ENCODE measurements at places on chromosomes 1 and 21.

GRCh38 chr1:224730540-224730939, 114.4 kb downstream of the CNIH3 start:
- no peak for DNase-seq

GRCh38 chr1:66000033-66000637, 207.4 kb downstream of the PDE4B start:
- DNase-seq: no peak

DNA sequence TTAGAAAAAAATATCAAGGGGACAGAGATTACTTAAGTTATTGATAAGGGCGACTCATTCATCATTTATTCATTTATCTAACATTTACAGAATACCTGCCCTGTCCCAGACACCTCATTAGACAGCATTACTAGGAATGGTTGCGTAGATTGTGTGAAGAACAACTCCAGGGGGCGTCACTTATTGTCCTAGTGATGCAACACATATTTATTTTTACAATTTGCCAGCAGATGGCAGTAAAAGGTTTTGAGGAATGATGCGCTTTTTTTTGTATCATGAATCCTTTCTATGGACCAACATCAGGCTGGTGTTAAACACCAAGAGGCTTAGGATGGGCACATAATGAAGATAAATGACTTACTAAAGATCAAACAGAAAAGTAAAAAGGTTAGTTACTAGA, 5.5 kb downstream of the NCAM2 start:
- no peak for DNase-seq

DNA sequence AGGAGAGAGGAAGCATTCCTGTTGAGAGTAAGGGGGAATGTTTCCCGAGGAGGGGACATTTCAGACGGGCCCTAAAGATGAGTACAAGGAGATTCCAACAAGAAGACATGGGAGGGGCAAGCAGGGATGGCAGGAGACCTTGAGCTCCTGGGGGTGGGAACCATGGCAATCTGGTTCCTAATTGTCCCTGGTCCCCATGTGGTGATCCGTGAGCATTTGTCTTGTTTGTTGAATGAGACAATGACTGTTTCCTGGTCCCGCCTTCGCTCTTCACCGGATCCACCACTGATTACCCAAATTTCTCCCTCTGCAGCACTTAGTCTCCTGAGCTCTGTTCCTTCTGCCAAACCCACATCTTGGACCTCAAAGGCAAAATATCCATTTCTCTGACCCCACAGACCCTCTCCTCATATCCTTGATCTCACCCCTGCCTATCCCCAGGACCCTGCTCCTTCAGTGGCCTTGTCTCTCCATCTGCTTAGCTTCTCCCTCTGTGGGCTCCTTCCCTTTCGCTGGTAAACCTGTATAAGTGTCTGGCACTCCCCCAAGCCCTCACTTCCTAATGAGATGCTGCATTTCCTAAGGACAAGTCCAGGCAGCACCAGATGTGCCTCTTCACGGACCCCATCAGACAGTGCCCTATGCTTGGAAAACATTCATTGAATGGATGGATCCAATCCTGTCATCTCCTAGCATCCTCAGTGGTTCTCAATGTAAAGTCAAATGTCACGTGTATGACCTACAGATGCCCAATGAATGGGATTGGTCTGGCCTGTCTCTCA, 8.3 kb upstream of the CSF1 start:
- DNase-seq: no peak

All from stimulated activated CD4-positive, alpha-beta T cell treated with anti-CD3 and anti-CD28 coated beads, Interleukin-1b, Interleukin-23, amount 100 ng/mL, for 1 hour (primary cell).